ENCODE measurements at places on chromosomes 12 and 14. TPM values are rescaled to one million over a fixed set of nuclear protein-coding genes. Genes with fewer than 3 reads are reported as not detected.

The MYF6 gene
- total RNA-seq: not detected

The DPF3 gene
- 2.9 TPM for total RNA-seq

The CELA1 gene
- total RNA-seq: not detected

The RIN3 gene
- total RNA-seq: 22.1 TPM

The PZP gene
- 0.80 TPM for total RNA-seq

The LRCOL1 gene
- not detected for total RNA-seq

The STAC3 gene
- 1.9 TPM for total RNA-seq

The OR4E2 gene
- total RNA-seq: not detected

The ASPG gene
- 4.6 TPM for total RNA-seq

The PDE3A gene
- 10.1 TPM for total RNA-seq

The HOXC12 gene
- 0.22 TPM for total RNA-seq

The KRT6C gene
- not detected for total RNA-seq

The SMIM41 gene
- 12.4 TPM for total RNA-seq

The PCBP2 gene
- total RNA-seq: 772 TPM

The SCNN1A gene
- 16.8 TPM for total RNA-seq

The COL2A1 gene
- not detected for total RNA-seq

The OR6C68 gene
- not detected for total RNA-seq

The CIROP gene
- total RNA-seq: not detected

The TMEM229B gene
- 2.9 TPM for total RNA-seq

The CCDC85C gene
- 9.0 TPM for total RNA-seq

The REM2 gene
- 0.62 TPM for total RNA-seq

The MFAP5 gene
- 387 TPM for total RNA-seq

The ZBTB39 gene
- 6.2 TPM for total RNA-seq

The AQP2 gene
- total RNA-seq: not detected

The RASSF8 gene
- total RNA-seq: 132 TPM

The CHST11 gene
- total RNA-seq: 19.2 TPM

The PRICKLE1 gene
- total RNA-seq: 100 TPM

The GLS2 gene
- total RNA-seq: 0.98 TPM

The LRRC10 gene
- not detected for total RNA-seq

The VPS37B gene
- 24.8 TPM for total RNA-seq

The KRT79 gene
- total RNA-seq: not detected

All from sciatic nerve (tissue), 2 donors.